Tibial nerve (tissue), 4 donors: ENCODE measurements at places on chromosomes 11 and 22.

GRCh38 chr22:31448382-31448781, 41.3 kb downstream of the EIF4ENIF1 start:
- no peak for DNase-seq

DNA sequence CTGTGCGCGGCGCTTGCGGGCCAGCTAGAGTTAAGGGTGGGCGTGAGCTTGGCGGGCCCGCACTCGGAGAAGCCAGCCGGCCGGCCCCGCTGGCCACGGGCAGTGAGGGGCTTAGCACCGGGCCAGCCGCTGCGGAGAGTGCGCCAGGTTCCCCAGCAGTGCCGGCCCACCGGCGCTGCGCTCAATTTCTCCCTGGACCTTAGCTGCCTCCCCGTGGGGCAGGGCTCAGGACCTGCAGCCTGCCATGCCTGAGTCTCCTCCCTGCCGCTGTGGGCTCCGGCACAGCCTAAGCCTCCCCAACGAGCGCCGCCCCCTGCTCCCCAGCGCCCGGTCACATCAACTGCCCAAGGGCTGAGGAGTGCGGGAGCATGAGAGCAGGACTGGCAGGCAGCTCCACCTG, 5.2 kb upstream of the PES1 start:
- DNase-seq, result no peak

DNA sequence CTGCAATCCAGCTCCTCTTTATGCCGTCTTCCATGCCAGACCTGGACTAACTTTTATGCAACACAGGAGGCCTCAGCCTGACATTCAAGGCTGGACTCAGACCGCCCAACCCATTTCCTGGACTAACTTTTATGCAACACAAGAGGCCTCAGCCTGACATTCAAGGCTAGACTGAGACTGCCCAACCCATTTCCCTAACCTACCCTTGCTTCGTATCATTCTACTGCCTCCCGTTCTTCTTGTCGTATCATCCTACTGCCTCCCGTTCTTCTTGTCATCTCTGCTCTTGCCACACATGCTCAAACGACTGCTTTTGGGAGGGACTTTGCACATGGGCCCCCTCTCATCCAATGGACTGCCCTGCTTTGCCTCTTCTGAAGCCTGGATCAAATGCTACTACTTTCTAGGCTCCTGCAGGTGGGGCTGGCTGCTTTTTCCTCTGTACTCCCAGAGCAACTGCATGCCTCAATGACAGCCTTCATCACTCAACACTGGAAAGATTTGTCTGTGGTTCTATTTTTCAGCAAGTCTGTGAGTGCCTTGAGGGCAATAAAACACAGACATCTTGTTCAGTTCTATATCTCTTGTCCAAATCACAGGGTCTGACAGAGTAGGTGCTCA, 7.8 kb downstream of the TBC1D10A start:
- no peak for DNase-seq

GRCh38 chr11:47514825-47515647, 37.9 kb downstream of the CELF1 start:
- no peak for DNase-seq

GRCh38 chr11:122847466-122847865, 9.2 kb downstream of the CRTAM start:
- DNase-seq, result no peak

DNA sequence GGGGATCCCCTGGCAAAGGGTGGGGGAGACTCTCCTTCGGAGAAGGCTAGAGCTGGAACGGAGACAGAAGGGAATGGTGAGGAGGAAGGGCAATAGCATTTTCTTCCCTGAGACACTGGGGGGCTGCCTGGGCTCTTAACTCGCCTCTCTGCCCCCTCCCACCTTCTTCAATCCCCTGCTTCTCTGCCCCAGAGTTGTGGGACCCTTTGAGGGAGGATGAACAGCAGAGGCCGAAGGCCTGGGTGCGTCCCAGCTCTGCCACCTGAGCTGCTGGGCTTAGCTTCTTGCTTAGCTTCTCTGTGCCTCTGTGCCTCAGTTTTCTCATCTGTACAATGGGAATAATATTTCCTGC, 72.4 kb downstream of the RTL6 start:
- no peak for DNase-seq

- DNase-seq, result peak; percentile 62
These were observed 669 bp downstream of the MICAL3 start for GRCh38 chr22:18023509-18024275.

- DNase-seq, result no peak
These were observed 43.7 kb downstream of the CD82 start for GRCh38 chr11:44608991-44609782.

- DNase-seq, result no peak
These were observed 17.9 kb upstream of the EMID1 start for GRCh38 chr22:29187831-29188230.
